SJSA1 (cell line): ENCODE measurements at places on chromosomes 6 and 20.
A peak's percentile ranks its signal among the peaks of the same experiment; 100 is the strongest.

- no peak for DNase-seq
Observed at GRCh38 chr6:3252861-3253596, 5.7 kb upstream of the PSMG4 start.

DNA sequence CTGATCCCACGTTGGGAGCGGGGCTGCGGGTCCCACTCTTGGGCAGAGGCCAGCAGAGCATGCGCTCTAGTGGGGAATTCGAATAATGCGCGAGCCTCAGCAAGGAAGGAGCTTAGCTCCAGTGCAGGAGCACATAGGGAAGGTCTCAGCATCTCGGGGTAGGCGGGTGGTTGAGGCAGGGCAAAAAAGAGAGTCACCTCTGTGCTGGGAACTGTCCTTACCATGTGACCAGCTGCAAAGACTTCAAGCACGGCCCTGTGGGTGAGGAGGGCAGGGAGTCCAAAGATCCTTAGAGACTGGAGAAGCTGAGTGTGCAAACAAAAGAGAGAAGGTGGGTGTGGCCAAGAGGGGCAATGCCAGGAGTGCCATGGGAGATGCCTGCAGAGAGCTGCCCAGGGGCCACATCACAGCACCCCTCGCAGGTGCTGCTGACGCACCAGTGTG lies 79.2 kb upstream of the CD93 start:
- DNase-seq = no peak

- no peak for DNase-seq
Observed at GRCh38 chr6:101847690-101848089, 454.2 kb downstream of the GRIK2 start.

DNA sequence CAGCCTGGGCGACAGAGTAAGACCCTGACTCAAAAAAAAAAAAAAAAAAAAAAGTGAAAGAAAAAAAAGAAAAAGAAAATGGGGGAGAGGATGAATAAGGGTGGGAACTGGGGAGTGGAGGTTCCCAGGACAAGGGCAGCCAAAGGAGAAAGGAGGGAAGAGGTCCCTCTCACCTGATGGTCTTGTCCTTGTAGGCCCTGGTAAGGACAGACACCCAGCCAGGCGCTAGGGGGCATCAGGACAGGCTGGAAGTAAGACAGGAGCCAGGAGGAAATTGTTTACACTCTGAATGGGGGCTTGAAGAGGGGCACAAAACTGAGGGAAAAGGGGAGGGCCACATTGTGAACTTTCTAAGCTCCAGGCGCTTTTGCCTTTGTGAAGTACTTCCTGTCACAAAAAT lies 2.3 kb upstream of the ALDH5A1 start:
- DNase-seq = no peak

DNA sequence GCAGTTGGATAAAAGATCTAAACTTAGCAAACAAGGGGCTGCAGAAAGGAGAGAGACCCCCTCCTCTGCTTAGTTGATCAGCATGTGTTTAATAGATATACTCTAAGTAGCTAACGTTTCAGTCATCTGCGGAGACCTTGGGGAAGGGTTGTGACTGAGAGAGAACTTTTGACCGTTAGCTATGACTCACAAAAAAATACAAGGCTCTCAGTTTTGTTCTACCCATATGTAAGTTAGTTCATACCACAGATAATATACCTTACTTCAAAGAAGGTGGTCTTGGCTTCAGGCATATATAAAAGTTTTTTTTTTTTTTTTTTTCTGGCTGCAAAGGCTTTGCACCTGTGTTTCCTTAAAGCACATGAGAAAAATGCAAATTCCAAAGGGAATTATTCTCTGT lies 258.9 kb downstream of the GJA1 start:
- DNase-seq = peak; percentile 71

DNA sequence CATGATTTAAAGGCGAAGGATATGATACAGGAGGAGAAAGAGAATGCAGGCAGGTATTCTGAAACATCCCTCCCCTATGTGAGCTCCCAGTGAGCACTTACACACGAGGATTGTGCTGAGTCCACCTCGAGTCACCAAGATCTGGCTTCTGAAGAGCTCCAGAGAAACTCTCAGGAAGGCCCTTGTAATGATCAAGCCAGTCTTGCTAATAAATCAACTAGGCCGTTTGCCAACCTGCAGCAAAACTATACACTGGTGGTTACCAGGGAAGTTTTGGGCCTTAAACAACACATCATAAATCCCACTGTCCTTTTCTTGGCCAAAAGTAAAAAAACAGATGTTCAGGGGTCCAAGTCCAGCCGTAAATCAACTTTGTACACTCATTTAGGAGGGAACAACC lies 79.2 kb downstream of the STXBP5 start:
- no peak for DNase-seq

- DNase-seq = no peak
Observed at GRCh38 chr6:2547355-2547754, 203.4 kb downstream of the MYLK4 start.

- DNase-seq = peak; percentile 56
Observed at GRCh38 chr6:64250126-64250525, 614.5 kb downstream of the PHF3 start.

GRCh38 chr6:128074567-128074966 lies 173.7 kb upstream of the THEMIS start:
- no peak for DNase-seq

DNA sequence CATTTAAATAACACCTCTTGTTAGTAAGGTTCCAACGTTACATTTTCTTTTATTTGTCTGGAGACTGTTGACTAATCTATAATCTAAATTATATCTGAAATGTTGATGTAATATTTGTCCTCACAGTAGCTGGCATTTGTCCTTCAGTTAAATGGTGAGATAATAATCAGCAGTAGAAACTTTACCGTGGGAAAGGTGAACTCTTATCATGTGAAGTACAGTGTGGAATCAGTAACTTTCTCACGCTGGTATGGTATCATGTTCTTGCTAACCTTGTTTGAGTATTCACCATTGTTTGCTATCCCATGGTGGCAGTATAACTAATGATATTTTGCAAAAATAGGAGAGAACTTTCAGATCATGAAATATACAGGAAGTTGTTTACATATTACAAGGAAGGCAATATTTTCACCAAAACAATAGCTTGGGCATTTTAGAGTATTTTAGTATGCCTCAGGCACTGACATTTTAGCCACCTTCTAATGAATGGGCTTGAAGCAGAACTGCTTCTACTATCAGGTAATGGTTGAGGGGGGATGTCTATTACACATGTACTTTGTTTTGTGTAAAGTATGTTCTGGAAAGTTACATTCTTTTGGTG lies 4.8 kb downstream of the GMNN start:
- DNase-seq = no peak

DNA sequence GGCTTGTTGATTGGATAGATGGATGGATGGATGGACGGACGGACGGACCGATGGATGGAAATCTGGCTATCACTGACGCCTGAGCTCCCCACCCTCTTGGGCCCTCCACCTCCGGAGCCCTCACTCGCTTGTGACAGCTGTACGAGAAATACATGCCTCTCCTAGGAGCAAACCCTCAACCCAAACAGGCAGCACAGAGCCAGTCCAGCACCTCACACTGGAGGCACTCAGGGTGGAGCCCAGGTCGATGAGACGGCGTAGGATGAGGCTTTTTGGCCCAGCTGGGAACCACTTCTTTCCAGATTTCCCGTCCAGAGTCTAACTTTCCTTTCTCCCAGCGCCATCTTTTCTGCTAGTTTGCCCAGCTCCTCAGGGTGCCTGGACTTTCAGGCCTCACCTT lies 2.7 kb upstream of the LY6G5C start:
- DNase-seq = no peak

GRCh38 chr20:51022803-51023616 lies at the start of gene KCNG1:
Gene KCNG1 (minus strand): TSS chr20:51023107. CDS start chr20:51010338, 12,769 bp downstream.
- peak; percentile 73 for DNase-seq

- no peak for DNase-seq
Observed at GRCh38 chr20:61414455-61414991, 162.5 kb downstream of the CDH4 start.
